Panc1 (cell line): ENCODE measurements at places on chromosomes 7 and 10. TPM values are rescaled to one million over a fixed set of nuclear protein-coding genes. Genes with fewer than 3 reads are reported as not detected.
A peak's percentile ranks its signal among the peaks of the same experiment; 100 is the strongest.

CAV2 gene
- 217 TPM for total RNA-seq

ERCC6 gene
- 19.1 TPM for total RNA-seq

ARMS2 gene
- total RNA-seq: not detected

VAX1 gene
- total RNA-seq: 4.6 TPM

OR2A1 gene
- not detected for total RNA-seq

IFIT1B gene
- total RNA-seq: not detected

ITPRID1 gene
- total RNA-seq: not detected

PVRIG gene
- total RNA-seq: not detected

ELN gene
- 0.26 TPM for total RNA-seq

NXPH1 gene
- not detected for total RNA-seq

FAM221A gene
- 8.4 TPM for total RNA-seq

GRCh38 chr10:60883187-60883586, 60.8 kb downstream of the RHOBTB1 start:
- DNase-seq: peak; percentile 24

DNA sequence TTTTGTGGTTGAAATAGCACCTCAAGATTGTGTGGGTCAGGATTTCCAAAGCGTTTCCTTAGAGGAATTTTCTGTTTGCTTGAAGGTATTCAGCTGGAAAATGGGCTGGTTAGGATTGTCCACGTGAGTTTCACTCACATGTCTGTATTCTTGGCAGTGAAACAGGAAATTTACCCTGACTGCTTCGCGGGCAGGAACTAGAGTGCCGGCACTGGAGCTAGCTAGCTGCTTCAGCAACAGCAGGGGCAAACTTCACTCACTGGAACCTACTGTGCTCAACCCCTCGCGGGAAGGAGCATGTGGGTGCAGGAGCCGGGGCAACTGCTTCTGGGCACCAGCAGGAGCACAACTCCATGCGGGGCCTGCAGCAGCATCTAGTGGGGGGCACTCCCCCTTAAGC, 38.0 kb upstream of the RTKN2 start:
- no peak for DNase-seq

- DNase-seq: no peak
Measured at GRCh38 chr10:7886056-7886455, 67.8 kb downstream of the TAF3 start.

GRCh38 chr10:130941886-130942285, 369.6 kb downstream of the TCERG1L start:
- no peak for DNase-seq

GRCh38 chr7:94295850-94296249, 98.8 kb upstream of the COL1A2 start:
- no peak for DNase-seq

GRCh38 chr10:114389426-114389825, 14.9 kb downstream of the AFAP1L2 start:
- DNase-seq: no peak

DNA sequence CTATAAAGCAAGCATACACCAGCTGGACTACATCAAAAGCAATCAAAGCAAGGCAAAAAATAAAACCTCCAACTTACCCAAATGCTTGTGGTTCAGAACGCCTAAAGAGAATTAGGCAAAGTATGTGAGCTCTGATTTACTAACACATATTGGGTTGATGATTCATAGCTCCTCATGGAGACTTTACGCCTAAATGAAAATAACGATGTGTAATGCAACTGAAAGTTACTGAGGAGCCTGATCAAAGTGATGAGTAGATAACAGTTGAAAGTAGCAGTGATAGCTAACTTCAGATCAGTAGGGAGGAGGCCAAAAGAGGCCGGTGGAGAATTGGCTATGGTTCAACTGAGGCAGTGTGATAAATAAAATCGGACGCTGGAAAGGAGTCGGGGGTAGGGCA, 85.0 kb downstream of the MPP7 start:
- no peak for DNase-seq

DNA sequence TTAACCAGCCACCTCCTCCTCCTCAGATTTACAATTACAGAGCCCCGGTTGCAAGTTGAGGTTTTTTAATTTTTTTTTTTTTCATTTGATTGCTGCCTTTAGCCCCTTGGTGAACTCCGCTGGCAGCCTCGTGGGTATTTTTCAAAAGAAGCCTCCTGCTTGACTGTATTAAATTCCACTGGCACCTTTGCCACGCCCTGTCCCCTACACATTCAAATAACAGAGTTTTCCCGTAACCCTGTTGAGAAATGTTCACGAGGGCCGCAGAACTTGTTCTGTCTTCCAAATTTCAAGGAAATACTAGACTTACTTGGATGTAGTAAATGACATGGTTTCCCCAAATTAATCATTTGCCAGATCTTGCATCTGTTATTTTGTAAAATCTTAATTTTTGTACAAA, 167.0 kb downstream of the ARID5B start:
- DNase-seq: no peak

GRCh38 chr10:132589681-132590080, 52.1 kb downstream of the INPP5A start:
- no peak for DNase-seq

DNA sequence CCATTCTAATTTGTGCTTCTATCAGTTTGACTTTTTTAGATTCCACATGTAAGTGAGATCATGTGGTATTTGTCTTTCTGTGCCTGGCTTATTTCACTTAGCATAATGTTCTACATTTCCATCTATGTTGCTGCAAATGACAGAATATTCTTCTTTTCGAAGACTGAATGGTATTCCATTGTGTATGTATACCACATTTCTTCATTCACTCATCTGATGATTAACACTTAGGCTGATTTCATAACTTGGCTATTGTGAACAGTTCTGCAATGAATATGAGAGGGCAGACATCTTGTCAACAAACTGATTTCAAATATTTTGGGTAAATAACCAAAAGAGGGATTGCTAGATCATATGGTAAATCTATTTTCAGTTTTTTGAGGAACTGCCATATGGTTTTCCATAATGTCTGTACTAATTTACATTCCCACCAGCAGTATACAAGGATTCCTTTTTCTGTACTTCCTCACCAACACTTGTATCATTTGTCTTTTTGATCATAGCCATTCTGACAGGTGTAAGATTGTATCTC, 52.9 kb downstream of the ZNF22 start:
- DNase-seq: no peak

DNA sequence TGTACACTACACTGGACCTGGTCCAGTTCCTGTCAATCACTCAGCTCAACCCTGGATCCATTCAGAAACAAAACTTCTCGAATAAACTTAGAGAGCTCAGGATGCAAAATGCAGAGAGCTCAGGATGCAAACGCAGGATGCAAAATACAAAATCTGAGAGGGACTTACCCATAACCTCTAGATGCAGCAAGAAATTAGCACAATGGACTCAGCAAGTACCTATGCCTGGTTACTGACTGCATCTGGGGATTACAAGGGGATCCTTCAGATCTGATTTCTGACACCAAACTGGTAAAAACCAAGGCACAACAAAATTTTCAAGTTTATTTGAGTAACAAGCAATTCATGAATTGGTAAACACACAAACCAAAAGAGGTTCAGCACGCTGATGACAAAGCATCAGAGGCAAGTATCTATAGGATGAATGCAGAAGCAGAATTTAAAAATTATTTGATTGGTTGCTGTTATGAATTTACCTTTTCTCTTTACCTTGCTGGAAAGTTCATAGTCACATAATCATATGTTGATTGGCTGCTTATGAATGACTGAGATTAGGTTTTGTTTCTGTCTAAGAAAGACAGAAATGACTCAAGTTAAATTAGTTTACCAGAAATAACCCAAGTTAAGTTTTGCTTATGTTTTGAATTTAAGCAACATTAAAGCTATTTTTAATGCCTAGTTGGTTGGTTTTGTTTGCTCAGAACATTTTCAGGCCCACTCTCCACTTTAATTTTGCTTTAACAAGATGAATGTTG, 11.4 kb downstream of the GIMAP6 start:
- no peak for DNase-seq

GRCh38 chr10:7589748-7590147, 77.0 kb downstream of the ITIH5 start:
- DNase-seq: no peak

- no peak for DNase-seq
Measured at GRCh38 chr7:127782075-127782474, 130.1 kb downstream of the SND1 start.
